ENCODE measurements at places on chromosomes 6 and 20. TPM values are rescaled to one million over a fixed set of nuclear protein-coding genes. Genes with fewer than 3 reads are reported as not detected.

The ZNF334 gene
- total RNA-seq: not detected

The SYCP2 gene
- total RNA-seq: 0.33 TPM

The PACRG gene
- total RNA-seq: not detected

The CCN6 gene
- not detected for total RNA-seq

The RAB44 gene
- 0.07 TPM for total RNA-seq

The SRSF12 gene
- total RNA-seq: 1.9 TPM

The HLA-DOA gene
- total RNA-seq: not detected

The FAM83C gene
- 0.08 TPM for total RNA-seq

The HDGFL1 gene
- not detected for total RNA-seq

The ELOVL2 gene
- total RNA-seq: 3.6 TPM

The CGA gene
- not detected for total RNA-seq

The GABRR1 gene
- not detected for total RNA-seq

The UBD gene
- 0.53 TPM for total RNA-seq

The LTA gene
- total RNA-seq: not detected

The NOTCH4 gene
- total RNA-seq: 0.63 TPM

The SULF2 gene
- 21.7 TPM for total RNA-seq

The SLC24A3 gene
- total RNA-seq: not detected

The ETV7 gene
- total RNA-seq: not detected

The SH3BGRL2 gene
- total RNA-seq: 0.40 TPM

The UNC5CL gene
- 0.38 TPM for total RNA-seq

The PEX3 gene
- total RNA-seq: 14.7 TPM

The LINC00237 gene
- not detected for total RNA-seq

The AKAP7 gene
- 3.1 TPM for total RNA-seq

The PTPRT gene
- not detected for total RNA-seq

The SCRT2 gene
- total RNA-seq: not detected

The ZSCAN26 gene
- 4.8 TPM for total RNA-seq

The PAK5 gene
- not detected for total RNA-seq

The SAMD3 gene
- total RNA-seq: not detected

The GPX5 gene
- total RNA-seq: not detected

The ZDHHC14 gene
- 3.4 TPM for total RNA-seq

The FNDC11 gene
- total RNA-seq: 0.09 TPM

The DEFB129 gene
- not detected for total RNA-seq

The KHDC1L gene
- total RNA-seq: 0.32 TPM

The CAP2 gene
- total RNA-seq: 12.2 TPM

The HTR1E gene
- total RNA-seq: not detected

The CAGE1 gene
- not detected for total RNA-seq

The ADGRF1 gene
- total RNA-seq: 0.05 TPM

The DPPA5 gene
- total RNA-seq: not detected

The MAPK14 gene
- 23.1 TPM for total RNA-seq

The RSPO3 gene
- 97.7 TPM for total RNA-seq

The LIN28B gene
- total RNA-seq: 1.6 TPM

The PHACTR3 gene
- total RNA-seq: not detected

The BPIFB1 gene
- not detected for total RNA-seq

The OR12D3 gene
- not detected for total RNA-seq

The LTB gene
- 0.33 TPM for total RNA-seq

The ARMH2 gene
- total RNA-seq: not detected

The UST gene
- 5.0 TPM for total RNA-seq

All from A549 treated with ZK216348 at 1 μM for 4 hours (cell line).